IMR-90 (cell line): ENCODE measurements at places on chromosomes 7 and 10. TPM values are rescaled to one million over a fixed set of nuclear protein-coding genes. Genes with fewer than 3 reads are reported as not detected.

HOXA10 gene
- polyA plus RNA-seq: 0.10 TPM in 2 replicates

OIT3 gene
- not detected in 2 replicates for polyA plus RNA-seq

CYP2E1 gene
- 1.1 and 1.7 TPM in 2 replicates for polyA plus RNA-seq

CARD11 gene
- 0.26 and 0.53 TPM in 2 replicates for polyA plus RNA-seq

EPHA1 gene
- 0.10 TPM in 1 of 2 replicates, not detected in the other for polyA plus RNA-seq

RET gene
- polyA plus RNA-seq: 0.10 and 0.26 TPM in 2 replicates

CTAGE15 gene
- polyA plus RNA-seq: not detected in 2 replicates

DNA sequence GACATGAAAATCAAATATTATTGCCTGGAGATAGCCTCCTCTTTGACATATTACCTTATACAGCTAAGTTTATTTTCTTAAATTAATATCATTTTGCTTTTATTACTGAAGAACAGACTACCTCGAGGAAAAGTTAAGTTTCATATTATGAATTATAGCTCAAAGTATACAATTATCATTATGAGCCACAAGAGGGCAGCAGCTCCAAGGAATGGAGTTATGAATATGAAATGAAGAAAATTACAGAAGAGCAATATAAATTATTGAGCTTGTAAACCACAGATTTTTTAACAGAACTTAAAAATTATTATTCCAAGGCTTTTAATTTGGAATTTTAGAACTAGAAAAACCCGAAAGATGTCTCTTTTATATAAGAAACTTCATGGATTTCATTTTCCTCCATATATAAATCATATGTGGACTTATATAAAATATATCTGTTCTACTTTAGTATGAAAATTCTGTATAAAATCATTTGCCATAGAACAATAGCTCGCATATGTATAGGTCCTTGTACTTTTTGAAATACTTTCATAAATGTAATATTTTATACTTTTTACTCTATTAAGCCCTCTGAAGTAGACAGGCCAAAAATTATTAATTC is 40.1 kb downstream of the IQUB start:
- H3K27ac ChIP-seq: no peak overlapping the region
- H3K27me3 ChIP-seq: no peaks in the 10 kb centered on the region
- H3K36me3 ChIP-seq: no peaks in the 10 kb centered on the region
- peak; percentile 27 for DNase-seq

DNA sequence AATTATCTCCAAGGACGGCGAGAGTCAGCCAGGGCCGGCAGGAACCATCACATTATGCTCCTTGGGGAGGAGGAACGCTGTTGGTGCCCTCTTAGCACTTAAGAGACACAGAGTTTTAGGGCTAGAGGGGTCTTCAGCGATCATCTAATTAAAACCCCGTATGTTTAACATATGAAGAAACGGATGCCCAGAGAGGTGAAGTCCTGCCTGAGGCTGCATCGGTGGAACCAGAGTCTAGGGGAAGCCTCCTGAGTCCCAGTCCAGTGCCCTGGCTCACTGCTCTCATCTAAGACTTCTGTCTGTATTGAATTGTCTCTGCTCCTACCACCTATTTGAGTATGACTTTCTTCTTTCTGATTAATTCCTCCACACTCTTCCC is 688 bp upstream of the ABCB4 start:
- H3K4me3 ChIP-seq: no peak overlapping the region
- H3K36me3 ChIP-seq: no peaks in the 10 kb centered on the region
- H3K4me1 ChIP-seq: no peaks in the 10 kb centered on the region
- DNase-seq: no peak
- H3K27ac ChIP-seq: no peak overlapping the region

GRCh38 chr7:131633342-131633843 is 77.0 kb upstream of the PODXL start:
- H3K27me3 ChIP-seq: no peaks in the 10 kb centered on the region
- H3K27ac ChIP-seq: no peak overlapping the region
- no peaks in the 10 kb centered on the region for H3K36me3 ChIP-seq
- peak; percentile 74 for DNase-seq
- peaks cover 24% of the 10 kb centered on the region for H3K4me1 ChIP-seq
- no peak overlapping the region for H3K4me3 ChIP-seq

GRCh38 chr10:126250045-126250444 is 138.2 kb downstream of the ADAM12 start:
- DNase-seq: no peak
- peaks cover 21% of the 10 kb centered on the region for H3K4me1 ChIP-seq
- H3K36me3 ChIP-seq: no peaks in the 10 kb centered on the region
- H3K27me3 ChIP-seq: no peaks in the 10 kb centered on the region

GRCh38 chr7:119761776-119762175 is 511.2 kb upstream of the KCND2 start:
- no peaks in the 10 kb centered on the region for H3K4me1 ChIP-seq
- DNase-seq: no peak
- H3K27me3 ChIP-seq: no peaks in the 10 kb centered on the region
- H3K36me3 ChIP-seq: no peaks in the 10 kb centered on the region
- H3K27ac ChIP-seq: no peak overlapping the region

DNA sequence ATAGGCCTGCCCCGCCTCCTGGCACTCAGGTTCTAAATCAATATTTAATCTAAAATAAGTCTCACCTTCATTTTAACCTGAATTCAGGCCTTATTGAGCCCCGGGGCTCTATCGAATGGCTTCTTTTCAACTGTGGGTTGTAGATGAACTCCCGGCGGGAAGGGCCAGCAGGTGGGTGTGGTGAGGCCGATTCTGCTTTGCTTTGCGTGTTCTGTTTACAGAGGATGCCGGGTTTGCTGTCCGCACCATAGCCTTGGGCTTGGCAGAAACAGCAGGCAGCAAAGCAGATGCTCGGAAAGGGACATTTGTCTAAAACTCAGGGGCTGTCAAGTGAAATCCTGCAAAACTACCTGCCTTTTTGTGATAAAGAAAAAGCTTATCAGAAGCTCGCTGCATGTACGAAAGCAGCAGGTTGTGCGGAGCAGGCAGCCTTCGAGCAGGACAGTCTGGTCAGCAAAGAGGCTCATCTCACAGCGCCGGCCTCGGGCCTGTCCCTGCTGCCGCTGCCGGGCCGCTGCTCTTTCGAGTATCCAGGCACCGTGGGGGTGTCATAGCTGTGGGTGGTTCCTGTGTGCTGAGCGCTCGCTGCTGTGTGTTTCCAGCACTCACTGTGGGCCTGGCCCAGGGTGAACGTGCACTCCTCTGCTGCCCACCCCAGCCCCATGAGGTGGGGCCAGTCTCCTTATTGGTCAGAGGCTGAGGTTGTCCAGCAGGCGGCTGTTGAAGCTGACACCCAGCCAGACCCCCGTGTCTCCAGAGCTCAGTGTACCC is 434.8 kb upstream of the FOXK1 start:
- H3K27ac ChIP-seq: no peak overlapping the region
- H3K4me1 ChIP-seq: no peaks in the 10 kb centered on the region
- H3K4me3 ChIP-seq: no peak overlapping the region
- H3K27me3 ChIP-seq: no peaks in the 10 kb centered on the region

- no peaks in the 10 kb centered on the region for H3K27me3 ChIP-seq
- no peak overlapping the region for H3K27ac ChIP-seq
- no peak overlapping the region for H3K4me3 ChIP-seq
- no peak for DNase-seq
Measured at GRCh38 chr7:37416378-37417106, 32.1 kb downstream of the ELMO1 start.

GRCh38 chr10:68955355-68955831 is 577 bp upstream of the DDX21 start:
- peak overlapping the region; percentile 66 for H3K27ac ChIP-seq
- H3K36me3 ChIP-seq: peaks cover 5% of the 10 kb centered on the region; the same call in 1 of the 2 replicates
- no peak for DNase-seq

DNA sequence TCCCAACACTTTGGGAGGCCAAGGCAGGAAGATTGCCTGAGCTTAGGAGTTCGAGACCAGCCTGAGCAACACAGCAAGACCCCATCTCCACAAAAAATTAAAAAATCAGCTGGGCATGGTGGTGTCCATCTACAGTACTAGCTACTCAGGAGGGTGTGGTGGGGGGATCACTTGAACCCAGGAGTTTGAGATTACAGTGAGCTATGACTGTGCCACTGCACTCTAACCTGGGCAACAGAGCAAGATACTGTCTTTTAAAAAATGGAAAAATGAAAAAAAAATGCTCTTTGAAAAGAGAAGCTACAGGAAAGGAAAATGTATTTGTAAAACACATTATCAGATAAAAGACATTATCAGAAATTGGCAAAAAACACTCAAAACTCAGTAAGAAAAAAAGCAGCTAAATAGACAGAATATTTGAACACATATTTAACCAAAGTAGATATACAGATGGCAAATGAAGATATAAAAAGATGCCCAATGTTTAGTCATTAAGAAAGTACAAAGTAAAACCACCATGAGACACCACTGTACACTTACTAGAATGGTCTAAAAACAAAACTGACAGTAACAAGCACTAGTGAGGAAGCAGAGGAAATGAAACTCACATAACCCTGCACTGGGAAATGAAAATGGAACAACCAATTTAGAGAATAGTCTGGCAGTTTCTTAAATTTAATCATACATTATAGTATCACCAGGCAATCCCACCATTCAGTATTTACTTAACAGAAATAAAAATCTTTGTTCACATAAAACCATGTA is 40.5 kb downstream of the NRBF2 start:
- no peak overlapping the region for H3K4me3 ChIP-seq
- no peaks in the 10 kb centered on the region for H3K27me3 ChIP-seq
- H3K4me1 ChIP-seq: 0 out of 2 replicates have a peak, but pooled peaks cover 2% of the 10 kb centered on the region
- H3K36me3 ChIP-seq: peaks cover 19% of the 10 kb centered on the region
- no peak for DNase-seq

GRCh38 chr7:135258585-135258984 is 24.9 kb downstream of the STRA8 start:
- H3K36me3 ChIP-seq: no peaks in the 10 kb centered on the region
- no peak for DNase-seq
- H3K4me1 ChIP-seq: peaks cover 11% of the 10 kb centered on the region
- no peak overlapping the region for H3K4me3 ChIP-seq
- H3K27me3 ChIP-seq: peaks cover 10% of the 10 kb centered on the region
